ENCODE measurements at places on chromosomes 13 and 19. TPM values are rescaled to one million over a fixed set of nuclear protein-coding genes. Genes with fewer than 3 reads are reported as not detected.

DOCK6 gene
- total RNA-seq = 7.1 TPM

SIAH3 gene
- 0.12 TPM for total RNA-seq

- no peak for DNase-seq
Observed at GRCh38 chr19:41784743-41785142, 11.6 kb upstream of the CEACAM3 start.

- no peak for DNase-seq
Observed at GRCh38 chr13:112582263-112582662, 5.7 kb downstream of the TUBGCP3 start.
